NCI-H146 (cell line): ENCODE measurements at places on chromosomes 5 and 9.

DNA sequence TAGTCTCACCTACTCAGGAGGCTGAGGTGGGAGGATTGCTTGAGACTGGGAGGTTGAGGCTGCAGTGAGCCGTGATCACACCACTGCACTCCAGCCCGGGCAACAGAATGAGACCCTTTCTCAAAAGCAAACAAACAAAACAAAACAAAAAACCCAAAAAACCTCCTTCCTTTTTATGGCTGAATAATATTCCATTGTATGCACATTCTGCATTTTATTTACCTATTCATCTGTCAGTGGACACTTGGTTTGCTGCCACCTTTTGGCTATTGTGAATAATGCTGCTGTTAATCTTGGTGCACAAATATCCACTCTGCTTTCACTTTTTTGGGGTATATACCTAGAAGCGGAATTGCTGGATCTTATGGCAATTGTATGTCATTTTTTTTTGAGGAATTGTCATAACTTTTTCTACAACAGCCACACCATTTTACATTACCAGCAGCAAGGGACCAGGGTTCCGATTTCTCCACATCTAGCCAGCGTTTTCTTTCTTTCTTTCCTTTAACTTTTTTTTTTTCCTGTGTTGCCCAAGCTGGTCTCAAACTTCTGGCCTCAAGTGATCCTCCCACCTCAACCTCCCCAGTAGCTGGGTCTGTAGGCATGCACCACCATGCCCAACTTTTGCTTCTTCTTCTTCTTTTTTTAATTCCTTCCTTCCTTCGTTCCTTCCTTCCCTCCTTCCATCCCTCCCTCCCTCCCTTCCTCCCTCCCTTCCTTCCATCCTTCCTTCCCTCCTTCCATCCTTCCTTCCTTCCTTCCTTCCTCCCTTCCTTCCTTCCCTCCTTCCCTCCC lies 30.6 kb downstream of the NKX2-5 start:
- DNase-seq, result no peak

DNA sequence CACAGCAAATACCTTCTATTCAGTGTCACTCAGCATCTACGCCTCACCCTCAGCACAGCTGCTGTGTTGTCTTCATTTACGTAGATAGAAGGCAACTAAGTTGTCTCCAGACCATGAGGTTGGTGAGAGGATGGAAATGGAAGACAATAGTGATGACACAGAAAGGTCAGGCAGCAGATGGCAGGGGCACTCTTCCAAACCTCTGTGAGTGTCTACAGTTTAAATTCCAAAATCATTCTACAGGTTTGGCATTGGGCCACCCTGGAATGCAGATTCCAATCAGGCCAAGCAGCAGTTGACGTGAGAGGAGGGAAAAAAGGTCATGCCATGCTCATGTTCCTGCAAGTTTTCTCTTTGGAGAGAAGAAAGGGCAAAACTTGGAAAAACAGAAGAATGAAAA lies 68.7 kb upstream of the ADAMTSL1 start:
- DNase-seq, result no peak

GRCh38 chr5:91296674-91297143 lies 86.4 kb downstream of the ARRDC3 start:
- no peak for DNase-seq

- DNase-seq, result no peak
Measured at GRCh38 chr9:106468431-106468830, 394.5 kb upstream of the ZNF462 start.

- no peak for DNase-seq
Measured at GRCh38 chr5:65647941-65648340, 23.1 kb downstream of the SHLD3 start.
